ENCODE measurements at places on chromosomes 5 and 9.

GRCh38 chr5:39093352-39093751 is 19.2 kb upstream of the RICTOR start:
- DNase-seq = no peak

DNA sequence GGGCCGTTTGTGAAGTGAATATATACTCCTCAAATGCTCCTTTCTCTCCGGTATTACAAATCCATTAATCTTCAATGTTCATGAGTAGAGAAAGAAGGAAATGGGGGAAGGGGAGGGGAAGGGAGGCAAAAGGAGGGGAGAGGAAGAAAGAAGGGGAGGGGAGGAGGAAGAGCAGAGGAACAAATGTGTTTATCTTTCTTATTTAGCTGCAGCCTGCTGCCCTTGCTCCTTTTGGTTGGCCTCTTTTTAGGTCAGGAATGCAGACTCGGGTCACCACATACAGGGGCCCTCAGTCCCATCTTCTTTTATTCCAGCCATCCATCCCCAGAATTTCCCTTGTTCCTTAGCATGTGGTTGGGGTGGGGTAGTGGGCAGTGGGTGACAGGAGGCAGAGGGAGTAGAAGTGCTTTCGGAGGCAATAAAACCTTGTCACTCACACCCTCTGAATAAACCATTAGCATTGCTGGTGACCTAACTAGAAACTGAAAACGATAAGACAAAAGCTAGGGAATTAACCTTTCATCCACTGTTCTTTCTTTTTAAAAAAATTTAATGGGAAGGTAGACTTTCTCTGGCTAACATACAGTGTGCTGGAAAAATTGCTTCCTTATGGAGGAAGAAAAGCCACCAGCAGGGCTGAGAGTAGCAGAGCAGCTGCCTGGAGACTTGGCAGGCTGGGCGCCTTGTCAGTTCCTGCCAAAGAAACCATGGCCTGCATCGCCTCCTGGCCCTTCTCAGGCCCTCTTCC is 16.8 kb upstream of the PRLR start:
- DNase-seq = no peak

- DNase-seq = no peak
Measured at GRCh38 chr9:112856843-112857242, 33.8 kb downstream of the SLC46A2 start.

- no peak for DNase-seq
Measured at GRCh38 chr5:30749971-30750370, 443.5 kb upstream of the CDH6 start.

DNA sequence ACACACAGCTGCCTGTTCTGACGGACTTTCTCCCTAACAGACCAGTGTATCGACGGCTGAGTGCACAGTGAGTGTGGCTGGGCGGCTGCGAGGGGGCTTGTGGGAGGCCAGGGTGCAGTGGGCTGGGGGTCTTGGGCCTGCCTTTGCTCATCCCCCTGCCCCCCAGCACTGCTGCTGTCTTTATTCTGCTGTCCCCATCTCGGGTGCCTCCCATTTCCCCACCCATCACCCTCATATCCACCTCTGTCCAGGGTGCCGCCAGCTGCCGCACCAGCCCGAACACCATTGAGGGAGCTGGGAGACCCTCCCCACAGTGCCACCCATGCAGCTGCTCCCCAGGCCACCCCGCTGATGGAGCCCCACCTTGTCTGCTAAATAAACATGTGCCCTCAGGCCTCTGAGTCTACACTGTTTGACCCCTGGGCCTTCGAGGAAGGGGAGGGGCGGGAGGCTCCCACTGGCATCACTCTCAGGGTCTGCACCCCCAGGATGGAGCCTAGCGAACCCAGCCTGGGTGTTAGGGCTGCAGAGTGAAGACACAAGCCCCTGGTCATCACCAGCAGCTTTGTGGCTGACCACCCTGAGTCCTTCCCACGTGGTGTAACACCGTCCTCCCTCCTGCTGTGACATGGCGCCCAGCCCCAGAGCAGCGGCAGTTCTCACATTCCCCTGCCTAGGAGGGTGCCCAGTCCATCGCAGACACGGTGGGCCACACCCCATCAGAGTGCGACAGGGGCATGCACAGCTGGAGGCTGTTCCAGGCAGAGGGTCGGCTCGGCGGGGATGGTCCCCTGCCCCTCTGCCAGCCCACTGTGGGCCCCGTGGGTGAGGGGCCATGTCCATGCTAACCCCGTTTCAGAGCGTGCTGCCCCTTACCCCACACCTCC is 4.0 kb downstream of the LCN2 start:
- DNase-seq = peak; percentile 61

DNA sequence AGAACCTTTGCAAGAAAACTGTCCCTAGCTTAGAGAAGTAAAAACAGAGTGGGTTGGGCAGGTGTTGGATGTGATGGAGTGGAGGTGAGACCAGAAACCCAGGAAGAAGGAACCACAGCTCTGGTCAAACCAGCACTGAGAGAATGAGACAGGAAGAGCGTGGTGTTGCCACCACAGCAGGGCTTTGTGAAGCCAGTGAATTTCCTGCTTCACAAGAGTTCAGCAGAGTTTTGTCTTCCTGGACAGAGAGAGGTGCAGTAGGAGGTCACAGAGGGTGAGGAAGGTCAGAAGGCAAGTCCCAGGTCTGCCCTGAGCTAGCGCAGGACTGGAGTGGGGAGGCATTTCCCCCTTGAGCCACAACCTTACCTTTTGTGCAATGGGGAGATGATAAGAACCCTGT is 2306.2 kb upstream of the ACO1 start:
- no peak for DNase-seq

DNA sequence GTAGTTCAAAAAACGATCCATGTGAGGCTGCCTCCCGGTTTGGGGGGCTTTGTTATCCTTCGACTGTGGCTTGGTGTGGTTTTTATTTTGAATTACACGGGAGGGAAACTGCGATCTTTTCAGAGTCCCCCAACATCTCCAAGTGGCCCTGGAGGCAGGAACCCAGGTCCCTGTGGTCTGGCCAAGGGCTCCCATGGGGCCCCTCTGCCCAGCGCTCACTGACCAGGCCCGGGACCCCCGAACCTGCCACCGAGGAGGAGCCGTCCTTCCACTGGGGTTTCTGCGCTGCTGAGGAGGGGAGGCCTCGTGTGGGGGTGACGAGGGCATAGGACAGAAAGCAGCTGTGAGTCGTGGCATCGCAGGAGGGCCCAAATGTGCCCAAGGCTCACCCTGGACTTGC is 18.1 kb upstream of the SCGB3A1 start:
- DNase-seq = no peak

DNA sequence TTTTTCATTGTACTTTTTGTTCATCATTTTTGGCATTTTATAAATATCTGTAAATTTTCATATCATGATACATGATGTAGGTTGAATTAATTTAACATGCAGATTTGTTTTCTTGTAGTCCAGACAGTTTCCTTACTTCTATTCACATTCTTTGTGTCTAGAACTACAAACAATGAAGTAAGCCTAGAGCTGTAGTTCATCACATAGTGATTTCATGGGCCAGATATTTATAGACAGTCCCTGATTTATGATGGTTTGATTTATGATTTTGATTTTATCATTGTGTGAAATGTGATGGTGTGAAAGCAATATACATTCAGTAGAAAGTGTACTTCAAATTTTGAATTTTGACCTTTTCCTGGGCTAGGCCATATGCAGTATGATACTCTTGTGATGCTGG is 139.0 kb downstream of the ARHGEF28 start:
- DNase-seq = no peak

- no peak for DNase-seq
Measured at GRCh38 chr9:69421908-69422801, 97.1 kb downstream of the ENTREP1 start.

DNA sequence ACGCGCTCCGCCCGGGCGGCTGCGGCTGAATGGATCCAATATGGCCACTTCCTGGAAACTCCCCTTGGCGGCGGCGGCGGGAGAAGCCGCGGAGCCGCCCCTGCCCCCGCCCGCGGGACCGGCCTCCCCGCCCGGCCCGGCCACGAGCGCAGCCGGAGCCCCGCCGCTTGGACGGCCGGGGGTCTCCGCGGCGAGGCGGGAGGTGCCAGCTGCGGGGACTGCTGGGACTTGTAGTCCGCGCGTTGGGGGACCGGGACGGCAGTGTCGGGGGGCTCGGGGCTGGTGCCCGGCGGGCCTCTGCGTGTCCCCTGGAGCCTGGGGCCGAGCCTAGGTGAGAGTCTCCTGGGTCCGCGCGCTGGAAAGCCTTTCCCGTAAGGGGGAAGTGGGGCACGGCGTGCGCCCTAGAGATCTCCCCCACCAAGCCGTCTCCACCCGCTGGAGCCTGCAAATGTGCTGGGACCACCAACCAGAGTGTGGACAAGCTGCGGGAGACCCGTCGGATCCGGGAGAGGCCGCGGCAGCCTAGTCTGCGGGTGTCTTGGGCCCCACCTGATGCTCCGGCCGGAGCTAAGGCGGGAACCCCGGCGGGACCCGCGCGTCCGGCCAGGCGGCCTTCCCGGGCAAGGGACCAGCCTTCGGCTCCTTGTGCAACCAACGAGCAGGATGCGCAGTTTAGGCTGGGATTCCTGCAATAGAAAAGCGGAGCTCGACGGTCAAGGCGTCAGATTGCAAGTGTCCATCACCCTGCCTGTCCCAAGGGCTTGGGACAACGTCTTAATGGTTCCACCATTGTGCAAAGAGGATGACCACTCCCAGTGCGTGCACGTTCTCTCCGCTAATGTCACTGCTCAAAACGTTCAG is at the start of gene SEPTIN8:
TSS of gene SEPTIN8 (minus strand) at position 31 of the 861 bp plus-strand sequence. CDS start 102 bp downstream, outside the sequence.
- peak; percentile 80 for DNase-seq

DNA sequence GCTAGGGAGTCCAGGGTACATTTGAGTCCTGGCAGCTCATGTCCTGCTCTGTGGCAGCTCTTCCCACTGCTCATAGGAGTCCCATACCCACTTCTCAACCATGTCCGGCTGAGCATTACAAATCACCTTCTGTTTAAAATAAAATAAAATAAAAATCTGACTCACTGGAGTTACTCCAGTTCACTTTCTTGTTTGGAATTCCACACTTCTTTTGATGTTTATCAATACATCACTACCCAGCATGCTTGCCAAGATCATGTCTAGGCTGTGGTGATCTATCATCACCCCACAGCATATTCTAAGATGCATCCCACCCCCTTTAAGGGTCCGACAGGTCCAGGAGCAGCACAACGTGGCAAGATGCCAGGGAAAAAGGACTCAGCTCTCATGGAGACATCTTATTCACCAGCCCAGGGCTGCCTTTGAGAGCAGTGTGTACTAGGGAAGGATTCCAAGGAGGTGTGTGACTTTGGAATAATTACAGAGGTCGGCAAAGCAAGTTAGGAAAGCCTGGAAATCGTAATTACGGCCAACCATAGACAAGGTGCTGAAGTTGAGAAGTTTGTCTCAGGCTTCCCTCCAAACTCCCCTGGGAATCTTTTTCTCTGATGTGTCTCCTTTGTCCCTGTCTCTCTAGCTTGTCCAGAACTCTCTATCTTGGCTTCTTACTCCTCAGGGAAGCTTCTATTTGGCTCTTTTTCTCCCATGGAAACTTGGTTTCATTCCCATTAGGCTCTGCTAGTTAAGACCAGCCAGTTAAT is 111.4 kb upstream of the SLC1A3 start:
- DNase-seq = no peak

DNA sequence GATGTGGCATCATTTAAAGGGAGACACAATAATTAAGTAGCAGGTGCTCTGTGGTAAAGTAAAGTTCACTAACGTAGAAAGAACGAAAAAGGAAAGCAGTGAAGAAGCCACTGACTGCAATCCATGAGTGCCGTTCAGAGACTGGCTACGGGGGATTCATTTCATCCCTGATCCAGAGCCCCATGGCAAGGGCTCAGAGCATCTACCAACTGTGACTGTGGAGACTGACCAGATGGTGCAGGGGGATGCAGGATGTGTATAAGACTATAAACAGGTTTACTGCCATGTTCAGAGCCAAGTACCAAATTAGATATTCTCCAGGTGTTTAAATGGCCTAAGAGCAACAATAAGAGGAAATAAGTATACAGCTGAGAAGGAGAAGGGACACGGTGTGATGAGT is 47.7 kb downstream of the MARCHF11 start:
- no peak for DNase-seq

GRCh38 chr9:123251741-123252140 is 16.6 kb downstream of the STRBP start:
- no peak for DNase-seq

GRCh38 chr5:93721071-93721470 is 20.3 kb downstream of the POU5F2 start:
- DNase-seq = no peak

- no peak for DNase-seq
Measured at GRCh38 chr5:137036640-137037039, 462.5 kb downstream of the SPOCK1 start.

DNA sequence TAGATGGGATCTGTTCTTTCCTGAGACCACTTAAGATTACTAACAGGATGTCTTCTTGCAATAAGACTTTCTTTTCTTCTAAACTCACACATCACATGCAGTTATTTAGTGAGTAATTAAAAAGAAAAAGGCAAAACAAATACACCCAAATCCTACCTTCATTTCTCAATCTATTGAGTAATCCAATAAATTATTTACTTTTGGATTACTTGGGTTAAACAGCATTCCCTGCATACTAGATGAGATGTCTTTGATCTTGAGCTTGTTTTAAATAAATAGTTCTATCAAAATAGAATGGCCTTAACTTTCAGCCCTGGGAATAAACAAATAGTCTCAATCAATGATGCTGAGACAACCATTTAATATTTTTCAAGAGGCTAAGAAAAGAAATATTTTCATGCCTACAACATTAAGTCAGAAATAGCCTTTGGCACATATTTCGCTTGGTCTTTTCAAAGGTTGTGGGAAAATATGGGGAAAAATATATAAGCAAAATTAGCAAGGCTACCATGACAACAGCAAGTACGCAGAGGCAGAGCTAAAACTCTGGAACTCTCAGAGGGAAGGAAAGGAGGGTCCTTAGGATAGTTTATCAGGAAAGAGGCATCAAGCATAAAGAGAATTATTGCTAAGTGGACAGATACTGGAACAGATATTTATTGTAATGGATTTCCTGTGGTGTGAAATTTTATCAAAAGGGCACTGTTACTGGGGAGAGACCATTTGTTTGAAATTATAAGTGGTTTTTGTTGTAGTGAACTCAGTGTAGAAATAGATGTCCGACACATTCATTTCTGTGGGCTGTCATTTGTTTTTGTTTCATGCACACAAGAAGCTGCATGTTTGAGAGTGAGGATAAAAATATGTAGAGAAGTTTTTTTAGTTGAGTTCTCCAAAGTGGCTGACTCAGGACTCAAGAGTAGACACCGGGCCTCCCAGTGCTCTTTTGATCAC is 70.2 kb upstream of the CDH6 start:
- no peak for DNase-seq

- no peak for DNase-seq
Measured at GRCh38 chr5:173888473-173889131, 453 bp downstream of the CPEB4 start.

- no peak for DNase-seq
Measured at GRCh38 chr5:67263656-67264408, 67.2 kb upstream of the CD180 start.
